ENCODE measurements at places on chromosomes 3 and 15.

DNA sequence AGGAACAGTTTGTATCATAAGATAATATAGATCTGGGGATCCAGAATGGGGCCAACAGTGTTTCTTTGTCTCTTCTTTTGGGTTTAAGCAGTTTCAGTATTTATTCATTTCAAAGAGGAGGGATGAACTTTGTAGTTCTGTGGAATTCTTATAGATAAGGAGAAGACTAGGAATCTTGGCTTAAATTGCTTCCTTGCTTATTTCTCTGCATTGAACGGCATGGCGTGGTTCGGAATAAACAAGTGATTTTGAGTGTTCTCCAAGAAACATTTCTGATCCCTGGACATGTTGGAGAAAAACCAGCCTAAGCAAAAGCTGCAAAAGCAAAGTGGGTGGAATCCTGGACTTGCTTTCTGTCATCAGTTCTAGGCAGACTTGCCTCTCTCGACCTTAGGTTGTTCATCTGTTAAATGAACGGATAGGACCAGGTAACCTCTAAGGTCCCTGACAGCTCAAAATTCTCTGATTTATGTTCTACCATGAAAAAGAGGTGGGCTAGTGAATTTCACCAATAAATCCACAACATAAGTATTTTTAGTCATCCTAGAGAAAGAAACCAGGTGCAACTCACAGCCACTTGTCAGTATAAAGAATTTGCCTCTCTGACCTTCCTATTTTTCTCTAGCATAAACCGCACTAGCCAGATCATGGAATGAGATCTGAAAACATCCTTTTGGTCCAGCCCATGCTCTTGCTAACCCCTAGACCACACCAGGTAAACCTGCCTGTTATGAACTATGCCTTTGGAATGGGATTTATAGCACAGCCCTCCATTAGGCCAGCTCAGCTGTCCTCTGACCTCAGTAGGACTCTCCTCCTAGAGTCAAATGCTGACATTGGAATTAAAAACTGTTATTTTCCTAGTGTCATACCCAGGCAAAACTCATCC is 78.8 kb downstream of the CLDN11 start:
- DNase-seq = no peak

DNA sequence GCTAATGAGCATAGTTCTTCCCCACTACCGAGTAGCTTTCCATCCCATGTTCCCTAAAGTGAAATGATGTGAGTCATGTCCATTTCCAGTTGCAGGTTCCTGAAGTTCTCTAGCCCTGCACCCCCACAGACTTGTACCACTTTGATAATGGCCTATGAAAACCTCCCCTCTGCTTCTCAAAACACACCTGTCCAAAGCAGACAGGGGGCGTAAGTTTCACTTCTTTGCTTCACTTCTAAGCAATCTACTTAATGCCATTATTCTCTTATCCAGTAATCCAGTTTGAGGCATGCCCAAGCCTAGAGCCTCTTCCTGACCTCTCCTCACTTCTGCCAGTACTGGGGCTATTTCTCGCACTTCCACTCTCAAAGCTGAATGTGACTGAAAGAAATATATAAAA is 305.1 kb downstream of the IGSF11 start:
- no peak for DNase-seq

- DNase-seq = no peak
Measured at GRCh38 chr15:33278816-33279612, 31.8 kb upstream of the RYR3 start.

GRCh38 chr15:85614059-85614458 is 180.7 kb downstream of the KLHL25 start:
- DNase-seq = no peak

DNA sequence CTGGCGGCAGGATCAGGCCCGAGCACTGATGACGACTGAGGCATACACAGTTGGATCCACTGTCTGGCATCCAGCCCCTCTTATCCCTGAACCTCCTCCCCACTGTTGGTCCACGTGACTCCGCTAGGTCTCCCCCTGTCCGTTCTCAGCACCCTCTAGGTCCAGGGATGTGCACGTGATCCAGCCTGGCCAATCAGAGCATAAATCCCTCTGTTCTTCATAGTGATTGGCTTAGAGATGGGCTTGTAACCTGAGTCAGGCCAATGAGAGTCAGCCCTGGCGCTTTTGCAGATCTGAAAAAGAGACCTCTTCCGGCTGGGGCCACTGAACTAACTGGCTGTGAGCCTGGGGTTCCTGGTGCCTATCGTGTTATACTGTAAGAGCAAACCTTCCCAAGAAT is 20.5 kb upstream of the IQSEC1 start:
- DNase-seq = no peak

DNA sequence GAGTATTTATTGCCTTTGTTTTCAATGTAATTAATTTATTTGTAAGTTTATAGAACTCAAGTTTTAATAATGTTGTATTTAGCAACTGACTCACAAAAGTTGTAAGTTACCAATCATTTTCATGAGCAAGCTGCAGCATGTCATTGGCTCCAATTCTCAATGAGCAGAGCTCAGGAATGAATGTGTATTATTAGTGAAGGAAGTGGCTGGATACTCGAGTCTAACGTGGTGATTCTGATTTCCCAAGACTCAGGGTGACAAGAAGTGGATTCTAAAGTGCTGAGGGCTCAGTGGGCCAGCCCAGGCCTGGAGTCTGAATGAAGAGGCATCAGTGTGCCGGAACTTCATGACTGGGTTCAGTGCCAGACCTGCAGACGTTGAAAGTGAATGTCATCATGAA is 39.6 kb downstream of the CLDN11 start:
- no peak for DNase-seq

DNA sequence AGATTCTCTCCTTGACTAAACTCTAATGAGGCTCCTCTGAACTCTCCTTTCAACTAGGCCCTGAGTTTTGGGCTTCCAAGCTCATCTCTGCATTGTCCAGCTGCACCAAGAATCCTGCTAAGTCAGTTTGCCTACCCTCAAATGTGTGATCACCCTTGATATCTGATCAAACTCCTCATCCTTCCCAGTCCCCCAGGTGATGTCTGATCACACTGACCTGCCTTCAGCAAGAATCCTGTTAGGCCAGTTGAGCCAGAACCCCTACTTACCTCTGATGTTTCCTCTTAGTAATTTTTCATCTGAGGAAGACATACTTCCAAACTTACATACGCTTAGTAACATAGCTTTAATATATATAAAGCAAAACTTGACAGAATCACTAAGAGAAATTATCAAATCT is 28.8 kb downstream of the SUMF1 start:
- DNase-seq = no peak

DNA sequence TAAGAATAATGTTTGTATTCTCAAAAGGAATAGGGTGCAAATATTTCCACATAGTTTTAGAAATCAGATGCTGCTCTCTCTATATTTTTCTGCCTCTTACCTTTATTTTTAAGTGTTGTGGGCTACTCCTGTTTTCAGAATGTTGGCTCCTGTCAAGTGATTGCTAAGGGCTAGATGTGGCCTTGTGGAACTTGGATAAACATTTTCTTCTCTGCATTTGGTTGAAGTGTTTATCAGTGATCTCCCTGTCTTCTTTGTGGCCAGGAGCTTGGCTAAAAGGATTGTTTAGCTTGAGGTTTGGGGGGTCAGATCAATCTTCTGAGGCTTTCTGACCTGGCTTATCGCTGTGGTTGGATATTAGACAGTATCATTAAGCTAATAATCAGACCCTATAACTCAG is 112.6 kb downstream of the TCF12 start:
- DNase-seq = no peak

DNA sequence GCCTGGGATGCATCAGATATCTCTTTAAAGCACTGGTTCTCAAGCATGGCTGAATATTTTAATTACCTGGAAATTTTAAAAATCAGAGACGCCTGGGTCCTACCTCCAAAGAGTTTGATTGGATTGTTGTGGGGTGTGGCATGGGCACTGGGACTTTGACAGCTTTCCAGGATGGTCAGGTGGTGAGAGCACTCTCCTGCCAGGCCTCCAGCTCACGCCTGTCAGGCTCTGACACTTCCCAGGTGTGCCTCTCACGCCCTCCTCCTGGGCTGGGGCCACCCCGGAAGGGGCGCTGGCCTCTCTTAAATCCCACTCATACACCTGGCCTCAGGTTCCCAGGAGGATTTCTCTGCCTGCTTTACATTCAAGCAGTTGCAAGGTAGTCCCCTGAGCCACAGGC is 48.5 kb downstream of the AMOTL2 start:
- DNase-seq = no peak
